ENCODE measurements at places on chromosomes 6 and 20.

GRCh38 chr6:163661272-163661671, 246.8 kb downstream of the QKI start:
- no peak for DNase-seq

- DNase-seq = no peak
These were observed 24.9 kb downstream of the CHRNA4 start for GRCh38 chr20:63336232-63336752.

DNA sequence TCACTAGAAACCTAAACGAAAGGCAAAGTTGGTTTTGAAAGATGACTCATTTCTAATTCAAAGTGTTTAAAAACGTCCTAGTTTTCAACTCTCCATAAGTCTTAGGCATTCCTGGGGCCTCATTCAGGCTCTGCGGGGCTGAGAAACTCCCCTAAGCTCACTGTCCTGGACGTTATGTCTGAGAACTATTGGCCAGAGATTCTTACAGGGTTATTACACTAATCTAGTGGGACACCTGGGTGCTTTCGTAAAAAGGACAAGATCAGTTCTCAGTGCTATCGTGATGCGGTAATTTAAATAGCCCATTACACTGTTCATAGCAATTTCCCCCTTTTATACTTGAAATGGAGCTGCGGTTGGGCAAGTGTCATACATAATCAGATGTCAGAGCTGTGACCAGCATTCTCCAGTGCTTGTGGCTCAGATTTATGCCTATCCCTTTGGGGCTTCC, 280.9 kb downstream of the QKI start:
- no peak for DNase-seq

DNA sequence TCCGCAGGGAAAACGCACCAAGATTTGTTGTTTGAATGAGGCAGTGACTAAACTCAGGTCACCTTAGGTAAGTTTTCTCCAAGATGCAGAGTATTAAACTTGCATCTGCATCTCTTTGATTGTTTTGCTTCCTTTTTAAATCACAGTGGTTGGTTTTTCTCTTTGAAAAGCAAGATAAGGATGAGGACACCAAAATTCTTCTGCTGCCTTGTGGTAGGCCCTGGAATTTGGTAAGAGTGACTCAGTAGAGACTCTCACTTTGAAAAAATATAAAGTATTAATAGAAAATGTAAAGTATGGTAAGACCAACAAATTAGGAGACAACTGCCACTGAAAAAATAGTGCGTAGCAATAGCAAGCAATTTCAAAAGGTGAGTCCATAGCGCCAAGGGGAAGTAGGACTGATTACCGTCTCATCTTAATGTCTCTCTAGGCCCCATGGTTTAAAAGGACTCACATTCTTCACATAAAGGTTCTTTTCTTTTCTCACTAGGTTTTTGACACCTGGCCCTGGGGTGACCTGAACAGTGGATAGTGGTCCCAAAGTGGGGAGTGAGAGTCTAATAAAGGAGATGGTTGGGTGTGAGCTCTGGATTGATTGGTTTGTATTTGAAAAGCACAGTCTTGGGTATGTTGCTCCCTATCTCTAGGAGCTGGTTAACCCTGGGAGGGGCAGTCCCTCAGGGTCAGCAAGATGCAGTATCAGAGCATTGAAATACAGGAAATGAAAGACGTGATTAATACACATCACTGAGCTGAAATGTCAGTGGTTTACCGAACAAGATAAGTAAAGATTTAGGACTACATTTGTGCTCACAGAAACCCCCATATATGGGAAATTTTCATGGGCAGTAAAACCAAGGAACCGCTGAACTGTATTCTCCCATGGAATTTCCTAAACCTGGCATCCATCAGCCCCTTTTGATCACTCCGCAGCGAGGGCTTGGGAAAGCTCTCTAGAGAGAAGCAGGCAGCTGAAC, 221.2 kb downstream of the SLC24A3 start:
- no peak for DNase-seq

DNA sequence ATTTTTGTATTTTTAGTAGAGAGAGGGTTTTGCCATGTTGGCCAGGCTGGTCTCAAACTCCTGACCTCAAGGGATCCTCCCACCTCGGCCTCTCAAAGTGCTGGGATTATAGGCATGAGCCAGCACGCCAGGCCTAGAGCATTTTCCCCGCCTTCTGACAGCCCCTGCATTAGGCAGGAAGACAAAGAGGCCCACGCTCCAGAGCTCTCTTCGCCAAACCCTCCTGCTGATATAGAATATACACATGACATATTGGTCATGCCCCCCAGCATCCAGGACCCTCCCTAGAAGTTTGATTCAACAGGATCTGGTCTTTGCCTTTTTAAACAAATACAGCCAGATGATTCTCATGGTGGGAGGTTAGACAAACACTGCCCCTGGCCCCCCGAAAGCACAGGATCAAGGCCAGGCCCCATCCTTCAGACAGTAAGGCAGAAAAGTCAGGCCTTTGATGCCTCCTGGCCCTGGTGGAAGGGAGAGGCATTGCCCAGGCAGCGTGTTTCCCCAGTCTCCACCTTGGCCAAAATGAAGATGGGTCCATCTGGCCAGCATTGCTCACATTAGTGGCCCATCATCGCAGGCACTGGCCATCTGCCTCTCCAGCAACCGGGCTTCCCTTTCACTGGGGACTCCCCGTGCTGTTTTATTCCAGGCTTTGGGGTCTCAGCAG, 4.4 kb downstream of the SULF2 start:
- no peak for DNase-seq

GRCh38 chr20:47490795-47491194, 10.9 kb upstream of the NCOA3 start:
- DNase-seq = no peak

Measured in stimulated activated CD4-positive, alpha-beta T cell treated with anti-CD3 and anti-CD28 coated beads, Interleukin-4, amount 100 ng/mL, for 1 hour (primary cell).